Pancreas (tissue), 10 donors: ENCODE measurements at places on chromosomes 11 and 22. TPM values are rescaled to one million over a fixed set of nuclear protein-coding genes. Genes with fewer than 3 reads are reported as not detected.

DNA sequence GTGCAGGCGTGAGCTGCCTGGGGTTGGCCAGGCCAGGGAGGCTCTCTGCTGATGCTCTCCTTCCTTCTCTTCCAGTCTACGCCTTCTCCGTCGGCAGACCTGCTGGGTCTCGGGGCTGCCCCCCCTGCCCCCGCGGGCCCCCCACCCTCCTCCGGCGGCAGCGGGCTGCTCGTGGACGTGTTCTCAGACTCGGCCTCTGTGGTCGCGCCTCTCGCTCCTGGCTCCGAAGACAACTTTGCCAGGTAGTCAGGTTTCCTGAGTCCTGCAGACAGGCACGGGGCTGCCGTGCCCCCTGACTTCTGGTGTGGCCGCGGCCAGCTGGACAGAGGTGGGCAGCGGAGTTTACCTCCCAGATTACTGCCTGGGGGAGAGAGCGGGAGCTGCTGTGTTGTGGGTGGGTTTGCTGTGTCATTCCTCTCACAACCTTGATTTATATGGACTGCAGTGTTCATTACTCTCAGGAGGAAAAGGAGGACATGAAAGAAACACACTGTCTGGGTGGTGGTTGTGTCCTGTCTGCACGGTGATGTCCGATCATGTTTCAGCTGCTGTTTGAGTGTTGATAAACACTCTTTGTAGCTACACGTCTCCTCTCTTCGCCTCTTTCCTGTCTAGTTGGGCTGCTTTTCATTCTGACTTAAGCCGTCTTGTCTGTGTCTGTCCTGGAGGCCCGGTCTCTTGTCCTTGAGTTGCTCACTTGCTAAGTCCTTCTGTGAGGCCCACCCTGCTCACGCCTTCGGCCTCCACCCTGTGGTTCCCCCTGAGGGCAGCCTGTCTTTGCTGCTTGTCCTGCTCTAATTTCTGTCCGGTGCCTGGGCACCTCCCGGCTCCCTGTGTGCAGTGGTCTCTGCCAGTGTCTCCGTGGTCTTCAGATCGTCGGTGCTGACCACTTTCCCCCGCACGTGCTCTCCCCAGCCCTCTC is 35.9 kb downstream of the MUC6 start:
- H3K4me3 ChIP-seq = no peak overlapping the region
- H3K36me3 ChIP-seq = peaks cover 12% of the 10 kb centered on the region
- H3K27ac ChIP-seq = no peak overlapping the region
- DNase-seq = no peak
- no peaks in the 10 kb centered on the region for H3K4me1 ChIP-seq

- no peaks in the 10 kb centered on the region for H3K36me3 ChIP-seq
- no peaks in the 10 kb centered on the region for H3K27me3 ChIP-seq
- no peak overlapping the region for H3K4me3 ChIP-seq
Measured at GRCh38 chr11:123838659-123839058, 32.5 kb upstream of the OR6M1 start.

Gene NCR3LG1
- total RNA-seq = 0.93 TPM

Gene NXPE2
- not detected for total RNA-seq

Gene CCDC81
- 0.43 TPM for total RNA-seq

- DNase-seq = no peak
- no peaks in the 10 kb centered on the region for H3K36me3 ChIP-seq
- no peak overlapping the region for H3K4me3 ChIP-seq
- H3K27me3 ChIP-seq = no peaks in the 10 kb centered on the region
Measured at GRCh38 chr11:63448646-63449045, 42.3 kb downstream of the PLAAT5 start.

Gene OR4D10
- total RNA-seq = not detected

- H3K27me3 ChIP-seq = no peaks in the 10 kb centered on the region
- no peaks in the 10 kb centered on the region for H3K36me3 ChIP-seq
- DNase-seq = no peak
- no peaks in the 10 kb centered on the region for H3K4me1 ChIP-seq
- no peak overlapping the region for H3K27ac ChIP-seq
Measured at GRCh38 chr22:26339755-26340154, 89.3 kb upstream of the ASPHD2 start.

Gene OR4A16
- total RNA-seq = not detected

- no peak overlapping the region for H3K4me3 ChIP-seq
- no peak for DNase-seq
- H3K36me3 ChIP-seq = no peaks in the 10 kb centered on the region
- H3K4me1 ChIP-seq = no peaks in the 10 kb centered on the region
- no peak overlapping the region for H3K27ac ChIP-seq
Measured at GRCh38 chr11:78699609-78700135, 125.0 kb upstream of the NARS2 start.

Gene SNRPD3
- total RNA-seq = 18.7 TPM

GRCh38 chr11:84136926-84137325 is 850.8 kb upstream of the CCDC90B start:
- no peaks in the 10 kb centered on the region for H3K4me1 ChIP-seq
- no peaks in the 10 kb centered on the region for H3K27me3 ChIP-seq
- H3K36me3 ChIP-seq = no peaks in the 10 kb centered on the region
- peak; percentile 11 for DNase-seq
- H3K27ac ChIP-seq = no peak overlapping the region

GRCh38 chr11:64056213-64056785 is 20.6 kb downstream of the FLRT1 start:
- H3K27me3 ChIP-seq = no peaks in the 10 kb centered on the region
- H3K36me3 ChIP-seq = no peaks in the 10 kb centered on the region
- no peak overlapping the region for H3K27ac ChIP-seq
- H3K4me1 ChIP-seq = no peaks in the 10 kb centered on the region
- no peak for DNase-seq
- no peak overlapping the region for H3K4me3 ChIP-seq

- no peaks in the 10 kb centered on the region for H3K36me3 ChIP-seq
- H3K4me1 ChIP-seq = peaks cover 26% of the 10 kb centered on the region
- H3K27me3 ChIP-seq = no peaks in the 10 kb centered on the region
- no peak overlapping the region for H3K4me3 ChIP-seq
Measured at GRCh38 chr22:35850831-35851230, 133.2 kb downstream of the APOL5 start.
